HCEC 1CT (cell line): ENCODE measurements at places on chromosomes 11 and 22.

GRCh38 chr11:41250408-41250935 lies 209.0 kb downstream of the LRRC4C start:
- DNase-seq, result no peak

DNA sequence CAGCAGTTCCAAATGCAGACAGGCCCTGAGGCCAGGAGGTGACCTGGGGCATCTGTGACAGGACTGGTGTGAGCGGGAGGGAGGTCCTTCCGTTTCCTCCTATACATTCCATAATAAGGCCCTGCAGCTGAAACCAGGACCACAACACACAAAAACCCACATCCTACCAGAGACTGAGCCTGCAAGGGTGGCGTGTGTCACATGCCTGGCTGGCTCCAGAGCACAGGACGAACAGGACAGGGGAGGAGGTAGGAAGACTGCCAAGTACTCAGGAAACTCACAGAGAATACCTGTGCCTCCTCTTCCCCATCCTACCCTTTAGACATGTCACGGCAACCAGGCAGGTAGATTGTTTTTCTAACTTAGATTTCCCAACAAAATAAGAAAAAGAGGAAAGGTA lies 103.9 kb downstream of the ARL14EP start:
- no peak for DNase-seq

GRCh38 chr11:90434858-90435257 lies 212.0 kb upstream of the CHORDC1 start:
- DNase-seq, result no peak

DNA sequence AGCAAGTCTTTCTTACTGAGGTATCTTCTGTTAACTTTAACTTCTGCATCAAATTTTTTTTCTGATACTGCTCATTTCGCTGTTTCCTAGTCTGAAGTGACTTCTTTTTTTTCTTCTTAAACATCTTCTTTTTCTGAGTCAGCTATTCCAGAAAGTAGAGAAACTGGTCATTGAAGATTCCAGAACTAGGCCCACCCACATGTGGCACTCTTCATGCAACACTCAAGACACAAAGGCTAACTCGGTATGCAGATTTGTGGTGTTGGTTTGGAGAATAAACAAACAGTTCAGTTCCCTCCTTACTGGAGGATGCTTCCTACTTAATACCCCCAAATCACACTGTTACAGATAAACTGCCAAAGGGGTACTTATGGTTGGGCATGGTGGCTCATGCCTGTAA lies 25.2 kb upstream of the MTCH2 start:
- DNase-seq, result no peak

- DNase-seq, result no peak
Observed at GRCh38 chr11:33132510-33132909, 28.8 kb downstream of the CSTF3 start.

- no peak for DNase-seq
Observed at GRCh38 chr11:120031156-120031555, 106.8 kb downstream of the TRIM29 start.

- no peak for DNase-seq
Observed at GRCh38 chr11:79906164-79906563, 465.3 kb upstream of the TENM4 start.

- DNase-seq, result peak; percentile 79
Observed at GRCh38 chr11:94776351-94777321, 8.5 kb downstream of the AMOTL1 start.

DNA sequence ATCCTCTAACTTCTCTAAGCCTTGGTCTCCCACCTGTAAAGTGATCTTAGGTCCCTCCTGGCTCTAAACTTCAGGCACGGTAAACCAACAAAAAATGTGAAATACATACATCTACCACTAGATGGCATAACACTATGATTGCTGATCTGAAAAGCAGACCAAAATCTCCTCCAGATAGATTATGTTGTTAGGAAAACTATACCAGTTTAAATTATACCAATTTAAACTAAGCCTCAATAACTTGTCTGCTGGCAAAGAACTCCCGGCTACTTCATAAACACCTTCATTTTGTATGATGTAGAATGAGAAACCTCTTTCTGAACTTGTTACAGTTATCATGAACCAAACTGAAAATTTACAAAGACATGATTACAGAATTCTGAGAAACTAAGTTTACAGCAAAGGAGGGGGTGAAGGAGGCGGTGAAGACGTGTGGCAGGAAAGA lies 85.9 kb downstream of the SBF2 start:
- DNase-seq, result peak; percentile 57

DNA sequence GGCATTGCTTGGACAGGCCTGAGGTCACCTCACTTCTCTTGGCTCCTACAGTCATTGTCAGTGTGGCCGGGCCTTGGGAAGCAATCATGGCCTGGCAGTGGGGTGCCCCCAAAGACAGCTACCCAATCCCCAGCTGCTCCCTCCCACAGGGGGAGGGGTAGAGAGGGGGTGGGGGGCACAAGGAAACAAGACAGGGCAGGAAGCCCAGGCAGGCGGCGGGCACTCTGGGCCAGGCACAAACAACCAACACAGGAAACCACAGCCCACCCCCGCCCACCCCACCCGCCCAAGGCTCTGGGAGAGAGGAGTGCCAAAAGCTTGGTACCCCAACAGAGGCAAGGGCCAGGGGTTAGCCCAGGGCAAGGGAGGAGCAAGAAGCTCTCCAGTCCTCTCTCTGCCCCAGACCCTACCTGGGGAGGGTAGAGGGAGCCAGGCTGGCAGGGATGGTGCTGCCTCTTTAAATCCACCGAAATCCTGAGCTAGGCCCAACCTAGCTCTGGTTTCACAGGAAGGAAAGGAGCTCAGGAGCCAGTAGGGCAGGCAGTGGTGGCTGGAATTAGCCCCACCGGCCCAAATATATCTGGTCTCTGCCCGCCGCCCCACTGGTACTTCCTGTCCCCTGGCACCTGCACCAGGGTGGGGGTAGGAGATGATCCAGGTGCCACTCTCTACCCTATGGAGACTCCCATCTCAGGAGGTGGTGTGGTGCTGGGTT lies 12.2 kb downstream of the BCL9L start:
- no peak for DNase-seq

DNA sequence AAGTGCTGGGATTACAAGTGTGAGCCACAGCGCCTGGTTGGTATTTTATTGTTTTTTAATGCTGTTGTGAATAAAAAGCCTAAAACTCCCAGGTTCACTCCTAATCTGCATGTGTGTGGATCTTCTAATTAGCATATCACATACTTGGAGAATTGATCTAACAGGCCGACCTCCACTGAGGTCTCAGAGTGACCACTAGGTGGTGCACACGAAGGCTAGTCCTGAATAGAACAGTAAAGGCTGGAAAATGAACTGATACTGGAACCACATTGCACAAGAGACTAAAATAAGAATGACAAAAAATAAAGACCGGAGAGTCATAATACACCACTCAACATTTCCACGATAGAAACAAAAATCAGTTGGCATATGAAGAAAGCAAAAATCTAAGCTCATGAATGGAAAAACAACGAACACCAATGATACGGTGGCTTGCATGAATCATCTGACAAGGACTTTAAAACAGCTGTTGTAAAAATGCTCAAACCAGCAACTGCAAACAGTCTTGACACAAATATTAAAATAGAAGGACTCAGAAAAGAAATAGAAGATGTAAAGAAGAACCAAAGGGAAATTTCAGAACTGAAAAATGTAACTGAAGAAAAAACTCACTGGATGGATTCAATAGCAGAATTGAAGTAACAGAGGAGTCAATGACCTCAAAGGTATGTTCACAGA lies 19.2 kb downstream of the PIM3 start:
- DNase-seq, result peak; percentile 54

DNA sequence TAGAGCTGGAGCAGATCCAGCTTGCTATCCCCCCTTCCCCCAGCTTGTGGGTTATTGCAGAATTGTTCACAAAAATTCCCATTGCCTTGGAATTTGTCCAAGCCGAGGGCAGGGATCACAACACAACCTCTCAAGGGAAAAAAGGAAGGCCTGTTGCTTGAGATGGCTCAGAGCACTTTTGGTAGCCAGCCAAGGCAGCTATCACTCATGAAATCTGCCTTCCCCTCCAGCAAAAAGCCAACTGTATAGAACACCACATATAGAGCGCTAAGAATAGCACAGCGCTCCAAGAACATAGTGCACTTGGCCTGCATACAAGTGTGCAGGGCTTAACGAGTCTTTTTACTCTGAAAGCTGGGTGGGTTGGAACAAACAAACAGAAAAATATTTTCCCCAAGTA lies 46.2 kb downstream of the FAM83F start:
- no peak for DNase-seq

- DNase-seq, result no peak
Observed at GRCh38 chr11:70491696-70492472, 93.6 kb downstream of the CTTN start.

DNA sequence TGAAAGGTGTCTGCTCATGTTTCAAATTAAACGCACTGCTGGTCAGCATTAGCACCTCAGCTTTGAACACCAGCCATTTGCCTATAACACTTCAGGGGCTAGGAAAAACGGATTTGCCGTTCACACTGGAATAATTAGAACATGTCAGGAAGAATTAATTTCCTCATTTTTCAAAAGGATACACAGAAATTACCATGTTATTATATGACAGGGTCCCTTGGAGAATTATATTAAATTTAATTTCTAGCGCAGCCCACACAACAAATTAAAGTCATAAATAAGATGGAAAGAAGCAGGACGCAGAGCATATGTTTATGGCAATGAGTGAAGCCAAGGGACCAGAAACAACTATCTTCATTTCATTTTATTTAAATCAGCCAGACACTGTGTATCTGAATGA lies 83.8 kb upstream of the SOX6 start:
- no peak for DNase-seq

- no peak for DNase-seq
Observed at GRCh38 chr11:106011481-106011880, 10.6 kb downstream of the MSANTD4 start.

DNA sequence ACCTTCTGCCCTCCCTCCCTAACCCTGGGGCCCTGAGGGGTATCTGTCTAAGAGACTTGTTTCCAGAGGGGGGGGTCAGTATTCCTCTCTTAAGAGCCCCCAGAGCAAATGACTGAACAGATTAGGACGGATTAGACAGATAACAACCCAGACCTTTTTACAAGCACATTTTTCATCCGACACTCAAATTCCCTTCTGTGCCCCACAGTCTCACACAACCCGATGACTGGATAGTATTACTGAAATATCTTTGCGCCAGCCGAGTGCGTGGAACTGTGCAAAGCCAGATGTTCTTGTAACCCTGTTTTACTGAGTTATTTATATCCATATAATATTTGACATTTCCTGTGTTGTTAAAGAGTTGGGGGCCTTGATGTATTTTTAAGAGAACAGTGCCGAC lies 30.9 kb upstream of the FLI1 start:
- DNase-seq, result no peak

- no peak for DNase-seq
Observed at GRCh38 chr11:72720784-72721183, 31.4 kb downstream of the ARAP1 start.

DNA sequence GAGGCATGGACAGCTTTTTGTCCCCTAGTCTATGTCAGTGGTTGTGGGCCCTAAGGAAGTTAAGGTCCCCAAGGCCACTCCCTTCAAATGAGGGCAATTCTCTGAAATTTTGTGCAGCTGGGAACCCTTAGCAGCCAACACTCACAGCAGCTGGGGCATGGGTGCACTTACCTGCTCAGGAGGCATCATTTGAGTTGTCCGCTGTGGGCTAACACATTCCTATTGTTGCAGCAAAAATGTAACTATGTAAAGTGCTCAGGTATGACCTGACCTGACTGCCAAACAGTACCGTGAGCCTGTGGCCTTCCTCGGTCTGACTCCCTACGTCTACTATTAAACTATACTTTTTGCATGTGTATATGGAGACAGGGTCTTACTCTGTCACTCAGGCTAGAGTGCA lies 5.8 kb upstream of the MRTFA start:
- no peak for DNase-seq

- peak; percentile 72 for DNase-seq
Observed at GRCh38 chr11:86814775-86815174, 14.4 kb downstream of the PRSS23 start.

GRCh38 chr11:78274739-78275138 lies 86.0 kb downstream of the USP35 start:
- DNase-seq, result no peak

GRCh38 chr11:19288256-19288655 lies 47.5 kb upstream of the E2F8 start:
- no peak for DNase-seq

DNA sequence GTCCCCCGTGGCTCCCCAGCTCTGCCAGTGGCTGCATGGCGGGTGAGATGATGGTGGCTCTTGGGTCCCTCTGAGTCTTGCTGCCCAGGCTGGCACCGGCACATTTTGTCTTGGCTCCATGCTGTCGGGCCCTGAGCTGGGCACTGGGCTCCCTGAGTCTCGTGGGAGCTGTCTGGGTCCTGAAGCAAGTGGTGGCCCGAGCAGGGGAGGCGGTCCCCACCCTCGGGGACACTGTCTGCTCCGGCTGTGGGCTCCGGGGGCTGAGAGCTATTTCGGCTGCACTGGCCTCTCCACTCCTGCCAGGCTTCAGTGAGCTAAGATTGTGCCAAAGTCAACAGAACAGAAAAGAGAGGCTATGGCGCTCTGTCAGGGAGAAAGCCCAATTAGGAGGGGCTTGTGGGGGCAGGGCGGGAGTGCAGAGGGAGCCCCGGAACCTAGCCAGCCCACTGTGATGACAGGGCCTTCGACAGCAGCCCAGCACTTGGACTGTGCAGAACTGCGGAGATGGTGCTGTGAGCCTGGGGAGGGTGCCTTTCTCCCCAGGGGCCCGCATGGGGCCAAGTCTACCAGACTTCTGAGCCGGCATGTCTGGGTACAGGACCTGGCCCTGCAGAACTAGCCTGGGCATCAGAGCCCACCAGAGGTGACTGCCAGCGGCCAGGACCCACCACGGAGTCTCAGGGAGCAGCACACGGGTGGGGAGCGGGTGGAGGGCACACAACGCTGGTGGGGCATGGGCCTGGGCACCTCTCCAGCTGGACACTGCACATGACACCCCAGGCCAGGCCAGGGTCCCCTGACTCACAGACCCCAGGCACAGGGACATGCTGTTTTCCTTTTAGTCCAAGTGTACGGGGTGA lies 38.0 kb downstream of the RTN4R start:
- DNase-seq, result no peak

- no peak for DNase-seq
Observed at GRCh38 chr11:8209208-8209807, 40.5 kb upstream of the RIC3 start.

- DNase-seq, result peak; percentile 65
Observed at GRCh38 chr11:75562836-75563484, 907 bp downstream of the SERPINH1 start.

GRCh38 chr11:44083906-44084305 lies 11.6 kb upstream of the EXT2 start:
- DNase-seq, result no peak

DNA sequence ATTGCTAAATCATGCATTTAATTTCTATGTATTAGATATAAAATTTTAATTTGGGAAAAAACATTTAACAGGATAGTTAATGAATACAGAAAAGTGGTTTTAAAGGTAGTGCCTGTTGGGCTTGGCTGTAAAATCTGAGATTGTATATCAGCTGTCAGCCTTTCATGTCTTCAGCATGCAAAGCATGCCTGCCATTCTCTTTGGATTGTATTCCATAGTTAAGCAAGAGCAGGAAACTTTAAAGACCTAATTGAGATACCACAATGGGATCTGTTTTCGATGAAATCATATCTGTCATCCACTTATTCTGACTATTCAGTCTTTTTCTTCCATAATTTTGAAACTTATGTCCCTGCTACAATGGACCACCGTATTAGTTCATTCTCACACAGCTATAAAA lies 451.0 kb upstream of the DDI1 start:
- DNase-seq, result no peak
